ENCODE measurements at places on chromosomes 1 and 21.

DNA sequence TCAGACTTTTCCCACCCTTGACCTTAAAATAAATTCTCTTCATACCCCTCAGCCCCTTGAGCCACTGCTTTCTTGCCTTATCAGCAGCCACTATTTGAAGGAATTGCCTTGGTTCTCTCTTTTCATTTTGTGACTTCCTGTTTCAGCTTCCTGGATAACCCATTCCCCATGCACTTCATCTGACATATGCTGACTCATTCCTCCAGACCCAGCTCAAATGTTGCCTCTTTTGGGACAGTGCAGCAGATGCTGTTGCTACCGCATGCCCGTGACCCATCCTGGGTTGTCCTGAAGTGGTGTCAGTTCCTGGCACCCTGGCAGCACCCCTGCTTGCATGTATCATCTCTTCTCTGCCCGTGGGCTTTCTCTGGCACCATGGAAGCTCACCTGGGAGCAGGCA, 496.1 kb downstream of the PTPRU start:
- no peak for DNase-seq

- no peak for DNase-seq
These were observed 7.4 kb downstream of the STX6 start for GRCh38 chr1:181015251-181015615.

- DNase-seq, result no peak
These were observed 3.1 kb downstream of the AGO1 start for GRCh38 chr1:35885961-35886558.

DNA sequence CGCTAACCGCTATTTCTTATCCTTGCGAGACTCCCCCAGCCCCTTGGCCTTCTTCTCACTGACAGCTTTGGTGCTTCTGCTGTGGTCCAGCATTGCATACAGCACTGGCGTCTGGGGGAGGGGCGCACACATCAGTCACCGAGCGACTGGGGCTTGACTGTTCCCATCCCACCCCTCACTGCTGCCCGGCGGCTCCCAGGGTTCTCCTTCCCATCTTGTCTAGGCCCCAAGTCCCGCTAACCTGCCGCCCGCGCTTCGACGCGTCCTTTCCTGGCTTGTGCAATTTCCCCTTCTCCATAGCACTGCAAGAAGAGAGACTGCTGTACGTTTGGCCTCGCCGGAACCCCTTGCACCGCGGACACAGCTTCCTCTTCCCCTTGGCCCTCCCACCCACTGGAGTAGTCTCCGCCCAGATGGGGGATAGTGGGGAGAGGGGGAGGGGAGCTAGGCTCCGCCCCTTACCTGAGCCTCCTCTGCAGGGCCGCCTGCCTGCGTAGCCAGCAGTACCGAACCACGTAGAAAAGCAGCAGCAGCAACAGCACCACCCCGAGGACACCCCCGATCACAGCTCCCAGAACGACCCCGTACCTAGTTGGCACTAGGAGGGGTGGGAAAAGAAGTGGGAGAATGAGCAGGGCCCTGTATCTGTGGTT, 3.8 kb downstream of the MPZ start:
- DNase-seq, result no peak

- no peak for DNase-seq
These were observed 2.6 kb downstream of the ZNF691 start for GRCh38 chr1:42848823-42849537.

- no peak for DNase-seq
These were observed 87.9 kb downstream of the SSBP3 start for GRCh38 chr1:54318246-54318814.

DNA sequence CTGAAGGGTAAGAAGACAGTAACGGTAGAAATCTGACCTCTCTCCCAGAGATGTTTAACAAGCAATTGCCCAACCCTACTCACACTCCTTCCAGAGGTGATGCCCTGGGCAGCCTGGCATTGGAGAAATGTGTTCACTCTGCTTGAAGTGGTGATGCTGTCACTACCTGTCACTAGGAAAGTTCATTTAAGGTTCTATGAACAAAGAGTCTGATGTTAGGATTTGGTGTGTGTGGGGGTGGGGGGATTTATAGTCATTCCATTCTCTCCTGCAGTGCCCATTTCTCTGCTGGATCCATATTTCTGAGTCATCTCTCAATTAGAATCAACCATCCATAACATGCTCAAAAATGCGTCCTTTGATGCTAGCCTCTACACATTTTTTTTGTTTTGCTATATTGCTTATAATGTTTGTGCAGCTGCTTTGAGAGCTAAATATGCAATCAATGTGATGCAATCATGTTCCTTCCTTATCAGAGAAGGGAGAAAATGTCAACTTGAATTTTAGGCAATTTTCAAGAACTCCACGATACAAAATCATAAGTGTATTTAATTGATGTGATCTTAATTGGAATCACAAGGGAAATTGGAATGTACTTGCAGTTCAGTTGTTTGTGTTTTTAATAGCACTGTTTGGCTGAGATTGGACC, 173.9 kb downstream of the DUSP10 start:
- no peak for DNase-seq

- DNase-seq, result no peak
These were observed 9.9 kb downstream of the TSSK3 start for GRCh38 chr1:32372149-32372756.

- no peak for DNase-seq
These were observed 1.4 kb downstream of the DVL1 start for GRCh38 chr1:1347663-1348419.

GRCh38 chr1:243312952-243313634, 57.3 kb downstream of the SDCCAG8 start:
- no peak for DNase-seq

- DNase-seq, result no peak
These were observed 946 bp upstream of the HNRNPR start for GRCh38 chr1:23344987-23345472.

DNA sequence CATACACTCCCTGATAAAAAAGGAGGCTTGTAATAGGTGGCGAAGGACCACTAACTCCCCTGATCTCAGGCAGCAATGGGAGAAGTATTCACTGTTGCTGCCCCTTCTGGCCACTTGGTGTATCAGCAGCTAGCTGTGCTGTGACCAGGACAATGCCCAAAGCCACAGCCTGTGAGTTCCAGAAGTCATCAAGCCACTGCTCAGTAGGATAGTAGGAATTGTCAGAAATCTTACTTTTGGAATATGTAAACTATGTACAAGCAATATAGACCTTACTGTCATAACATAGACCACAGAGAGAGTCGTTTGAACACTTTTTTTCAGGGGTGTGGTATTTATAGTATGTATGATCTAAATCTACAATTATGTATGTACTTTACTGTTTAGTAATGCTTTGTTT, 248.3 kb upstream of the CAMK1G start:
- no peak for DNase-seq

DNA sequence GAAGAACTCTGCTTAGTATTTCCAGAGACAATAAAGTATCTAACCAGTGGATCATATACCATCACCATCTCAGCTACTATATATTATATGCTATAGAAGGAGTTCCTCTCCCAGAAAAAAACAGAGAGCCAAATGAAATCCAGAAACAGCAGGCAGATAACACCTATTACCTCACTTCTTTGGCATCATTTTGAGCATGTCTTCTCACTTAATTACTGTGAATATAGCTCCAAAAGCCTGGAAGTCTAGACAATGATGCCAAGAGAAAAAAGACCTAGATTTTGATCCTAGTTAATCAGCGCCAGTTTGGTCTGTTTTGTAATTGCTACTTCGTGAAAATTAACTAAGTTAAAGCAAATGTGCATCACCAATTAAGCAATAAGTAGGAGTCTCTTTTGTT, 131.3 kb downstream of the EIF4G3 start:
- DNase-seq, result no peak

GRCh38 chr1:160206421-160207117, 1.4 kb downstream of the PEA15 start:
- peak; percentile 64 for DNase-seq

DNA sequence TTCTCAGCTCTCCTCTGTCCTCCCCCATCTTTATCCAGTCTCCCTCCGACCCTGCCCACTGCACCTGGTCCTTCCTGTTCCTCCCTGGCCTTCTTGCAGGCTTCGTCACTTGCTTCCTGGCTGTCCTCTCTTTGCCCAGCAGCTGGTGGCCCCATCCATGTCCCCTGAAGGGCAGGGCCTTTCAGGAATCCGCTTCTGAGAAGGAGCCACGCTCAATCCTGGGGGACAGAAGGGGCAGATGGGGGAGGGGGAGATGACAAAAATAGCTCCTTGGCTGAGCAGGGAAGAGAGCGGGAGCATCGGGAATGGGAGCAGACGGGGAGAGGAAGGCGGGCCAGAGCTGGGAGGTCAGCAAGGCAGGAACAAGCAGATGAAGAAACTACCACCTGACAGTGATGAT, 40.7 kb downstream of the SLC30A1 start:
- DNase-seq, result no peak

- no peak for DNase-seq
These were observed 143.9 kb upstream of the FMN2 start for GRCh38 chr1:239947801-239948200.

DNA sequence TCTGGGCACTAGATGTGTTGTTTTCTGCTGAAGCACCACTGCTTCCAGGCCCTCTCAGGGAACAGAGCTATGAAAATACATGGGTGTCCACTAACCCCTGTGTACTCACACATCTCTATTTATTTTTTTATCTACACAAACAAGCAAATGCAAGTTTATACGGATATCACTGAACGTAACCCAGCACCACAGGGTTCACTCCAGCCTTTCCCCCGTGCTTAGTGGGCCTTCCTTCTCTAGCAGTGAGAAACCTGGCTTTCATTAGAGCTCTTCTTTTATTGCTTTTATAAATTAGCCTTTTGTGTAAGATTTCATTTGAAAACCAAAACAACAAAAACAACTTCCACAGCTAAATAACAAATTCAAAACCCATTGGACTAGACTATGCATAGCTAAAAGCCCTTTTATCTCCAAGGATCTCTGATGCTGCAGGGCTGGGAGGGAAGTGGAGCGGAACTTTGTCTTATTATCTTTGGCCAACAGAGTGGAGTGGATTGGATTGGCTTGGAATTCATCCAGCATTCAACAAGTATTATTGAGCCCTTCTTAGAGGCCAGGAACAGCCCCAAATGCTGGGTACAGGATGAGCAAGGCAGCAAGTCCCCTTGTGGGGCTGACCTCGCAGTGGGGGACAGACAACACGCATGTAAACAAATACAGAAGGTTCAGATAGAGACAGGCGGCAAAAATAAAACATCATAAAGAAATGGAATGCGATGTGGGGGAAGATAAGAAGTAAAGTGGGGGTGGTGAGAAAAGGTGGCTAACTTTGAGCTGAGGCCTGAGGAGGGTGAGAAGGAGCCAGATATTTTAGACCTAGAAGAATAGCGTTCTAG, 371.8 kb upstream of the POU3F1 start:
- DNase-seq, result no peak

GRCh38 chr1:97366984-97367383, 553.9 kb downstream of the DPYD start:
- DNase-seq, result no peak

DNA sequence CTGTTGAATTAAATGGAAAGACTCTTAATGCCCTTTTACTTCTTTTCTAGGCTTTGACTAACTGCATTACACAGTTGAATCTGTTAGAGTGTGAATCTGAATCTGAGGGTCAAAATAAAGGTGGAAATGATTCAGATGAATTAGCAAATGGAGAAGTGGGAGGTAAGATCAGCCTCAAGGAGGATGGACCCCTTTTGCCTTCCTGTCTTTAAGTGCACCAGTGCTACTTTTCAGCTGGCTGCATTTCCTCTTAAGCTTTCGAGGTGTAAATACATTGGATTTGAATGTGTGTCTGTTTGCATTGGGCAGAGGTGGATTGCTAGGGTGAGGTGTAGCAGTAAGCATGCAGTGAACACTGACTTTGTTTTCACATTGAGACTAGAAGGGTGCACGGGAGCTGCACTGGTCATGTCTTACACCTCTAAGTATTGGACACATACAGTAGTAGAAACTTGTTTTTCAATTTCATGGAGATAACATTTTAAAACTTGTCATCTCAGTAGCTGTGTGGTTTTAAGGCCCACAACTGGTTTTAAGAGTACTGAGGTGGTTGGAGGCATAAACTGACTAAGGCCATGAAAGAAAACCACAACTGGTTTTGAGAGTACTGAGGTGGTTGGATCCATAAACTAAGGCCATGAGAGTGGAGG, 35.4 kb downstream of the MIA3 start:
- no peak for DNase-seq

DNA sequence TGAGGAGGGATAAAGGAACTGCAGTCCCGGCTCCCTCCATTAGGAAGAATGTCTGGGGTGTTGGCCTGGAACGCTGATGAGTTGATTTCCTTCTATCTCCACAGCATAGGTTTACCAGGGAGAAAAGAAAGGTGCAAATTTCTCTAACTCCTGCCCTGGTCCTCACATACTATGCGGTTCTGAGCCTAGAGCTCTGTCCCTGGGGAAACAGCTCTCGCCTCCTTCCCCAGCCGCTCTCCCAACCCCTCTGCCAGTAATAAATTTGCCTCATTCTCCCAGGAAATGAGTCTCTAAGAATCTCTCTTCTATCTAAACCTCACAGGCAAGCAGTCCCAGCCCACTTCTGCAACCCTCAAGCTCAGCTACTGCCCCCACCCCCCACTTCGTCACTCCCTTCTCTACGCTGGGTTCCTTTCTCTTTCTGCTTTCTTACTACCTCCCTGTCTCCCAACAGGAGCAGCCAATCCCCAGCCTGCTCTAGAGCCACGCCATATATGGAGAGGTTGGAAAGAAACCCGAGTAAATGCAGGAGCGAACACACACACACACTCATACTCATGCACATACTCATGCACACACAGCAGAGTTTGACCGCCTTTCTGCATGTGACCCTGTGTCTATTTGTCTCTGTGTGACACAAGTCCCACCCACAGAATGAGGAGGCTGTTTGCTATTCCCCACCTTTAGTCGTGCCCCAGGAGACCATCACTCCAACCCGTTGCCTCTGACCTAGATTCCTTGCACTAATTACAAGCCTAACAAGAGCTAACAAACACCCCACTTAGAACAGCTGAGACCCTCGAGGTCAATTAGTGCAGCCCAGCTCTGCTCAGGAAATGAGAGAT, 13.4 kb downstream of the PLEKHO1 start:
- DNase-seq, result peak; percentile 97

GRCh38 chr1:21244986-21245687, 45.1 kb downstream of the ECE1 start:
- no peak for DNase-seq

GRCh38 chr1:27037518-27037917, 24.9 kb upstream of the TENT5B start:
- no peak for DNase-seq

DNA sequence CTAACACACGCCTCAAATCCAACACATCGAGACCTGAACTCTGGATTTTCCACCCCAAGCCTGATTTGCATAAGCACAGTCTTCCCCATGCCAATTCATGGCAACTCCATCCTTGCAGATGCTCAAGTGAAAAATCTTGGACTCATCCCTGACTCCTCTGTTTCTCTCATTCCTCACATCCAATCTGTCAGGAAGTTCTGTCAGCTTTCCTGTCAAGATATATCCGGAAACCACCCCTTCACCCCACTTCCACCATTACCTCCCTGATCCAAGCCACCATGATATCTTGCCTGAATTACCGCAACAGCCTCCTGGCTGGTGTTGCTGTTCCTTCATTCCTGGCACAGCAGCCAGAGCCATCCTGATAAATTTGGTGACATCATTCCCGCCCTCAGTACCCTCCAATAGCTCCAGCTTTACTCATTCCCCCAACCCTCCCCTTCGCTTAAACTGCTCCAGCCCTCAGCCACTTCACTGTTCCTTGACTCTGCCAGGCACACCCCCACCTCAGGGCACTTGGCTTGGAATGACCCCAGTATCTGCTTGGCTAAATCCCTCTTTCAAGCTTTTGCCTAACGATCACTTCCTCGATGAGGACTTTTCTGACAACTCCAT, 17.4 kb downstream of the TCEA3 start:
- no peak for DNase-seq

GRCh38 chr1:34396042-34396441, 219.3 kb downstream of the C1orf94 start:
- no peak for DNase-seq

Data from fibroblast of the conjunctiva (primary cell).